ENCODE measurements at places on chromosomes 2 and 18.

GRCh38 chr2:204026294-204026693 lies 89.7 kb downstream of the ICOS start:
- no peak for DNase-seq

GRCh38 chr2:85666016-85666415 lies 2.0 kb downstream of the SFTPB start:
- no peak for DNase-seq

- DNase-seq, result no peak
Observed at GRCh38 chr2:237739101-237739500, 59.5 kb upstream of the RBM44 start.

- DNase-seq, result peak; percentile 86
Observed at GRCh38 chr2:159904959-159905305, 106.9 kb upstream of the CD302 start.

GRCh38 chr2:63218800-63219526 lies 168.3 kb downstream of the OTX1 start:
- no peak for DNase-seq

GRCh38 chr2:136376211-136376610 lies 258.3 kb upstream of the CXCR4 start:
- DNase-seq, result no peak

DNA sequence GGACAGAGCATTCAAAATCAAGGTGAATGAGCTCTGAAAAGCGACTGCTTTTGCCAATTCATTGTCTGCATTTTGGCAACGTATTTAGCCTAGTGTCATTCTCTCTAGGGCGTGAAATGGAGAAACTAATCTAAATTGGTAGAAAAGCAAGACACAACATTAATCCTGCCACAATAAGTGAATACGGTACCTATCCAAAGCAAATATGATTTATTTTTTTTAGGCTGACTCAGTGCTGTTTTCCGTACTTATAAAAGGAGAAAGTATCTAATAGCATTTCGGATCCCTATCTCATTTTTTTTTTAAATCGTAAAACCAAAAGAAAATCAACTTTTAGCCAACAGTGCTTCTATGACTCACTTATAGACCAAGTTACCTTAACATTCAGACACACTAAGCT lies 672.5 kb downstream of the LRP1B start:
- no peak for DNase-seq

GRCh38 chr18:75896865-75897264 lies 469.4 kb upstream of the SMIM21 start:
- no peak for DNase-seq

GRCh38 chr2:12429779-12430406 lies 286.8 kb upstream of the TRIB2 start:
- DNase-seq, result no peak

DNA sequence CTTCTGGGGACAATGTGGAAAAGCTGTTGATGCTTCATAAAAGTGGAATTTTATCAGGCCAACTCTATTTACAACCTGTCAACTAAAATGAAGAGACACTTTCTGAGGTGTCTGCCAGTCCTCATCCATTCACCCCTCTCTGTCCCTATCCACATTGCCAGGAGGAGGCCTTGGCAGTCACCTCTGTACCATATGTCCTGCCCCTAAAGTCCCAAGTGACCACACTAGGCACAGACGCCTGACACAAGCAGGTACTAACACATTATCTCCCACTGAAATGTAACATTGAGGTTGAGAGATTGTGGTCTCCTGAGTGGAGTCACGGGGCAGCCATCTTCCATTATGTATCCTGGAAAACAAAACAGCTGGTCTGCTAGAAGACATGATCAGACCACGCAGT lies 71.4 kb downstream of the OSBPL1A start:
- DNase-seq, result no peak

- no peak for DNase-seq
Observed at GRCh38 chr18:76697441-76697901, 124.9 kb upstream of the ZNF236 start.

GRCh38 chr2:219851801-219852481 lies 224.5 kb downstream of the SLC4A3 start:
- DNase-seq, result no peak

GRCh38 chr2:235201756-235202155 lies 249.9 kb downstream of the SH3BP4 start:
- no peak for DNase-seq

DNA sequence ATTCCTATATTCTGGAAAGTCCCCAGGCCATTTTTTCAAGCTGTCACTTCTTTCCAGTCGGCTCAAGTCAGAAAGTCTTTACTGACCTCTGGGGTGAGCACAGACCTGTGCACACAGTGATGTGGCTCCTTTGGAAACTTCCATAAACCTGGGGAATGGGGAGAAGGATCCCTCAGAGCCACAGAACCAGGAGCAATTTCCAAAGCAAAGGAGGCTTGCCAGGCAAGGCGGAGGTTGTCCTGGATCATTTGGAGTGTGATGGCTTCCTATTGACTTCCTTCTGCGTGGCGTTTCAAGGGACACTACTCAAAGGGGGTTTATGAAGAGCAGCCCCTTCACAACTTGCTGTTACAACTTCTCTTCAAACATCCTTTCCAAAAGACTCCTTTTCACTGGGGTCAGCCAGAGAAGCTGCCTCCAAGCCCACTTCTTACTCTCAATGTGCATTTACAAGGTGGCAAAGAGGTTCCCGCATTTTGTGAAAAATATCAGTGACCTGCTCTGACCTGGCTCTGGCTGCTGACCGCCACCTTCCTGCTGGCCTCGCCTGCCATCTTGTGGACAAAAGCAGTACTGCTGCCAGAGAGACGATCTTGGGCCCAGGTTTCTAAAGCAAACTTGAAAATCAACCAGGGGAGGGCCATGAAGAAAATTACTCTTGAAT lies 18.2 kb upstream of the TMEM247 start:
- DNase-seq, result peak; percentile 74

DNA sequence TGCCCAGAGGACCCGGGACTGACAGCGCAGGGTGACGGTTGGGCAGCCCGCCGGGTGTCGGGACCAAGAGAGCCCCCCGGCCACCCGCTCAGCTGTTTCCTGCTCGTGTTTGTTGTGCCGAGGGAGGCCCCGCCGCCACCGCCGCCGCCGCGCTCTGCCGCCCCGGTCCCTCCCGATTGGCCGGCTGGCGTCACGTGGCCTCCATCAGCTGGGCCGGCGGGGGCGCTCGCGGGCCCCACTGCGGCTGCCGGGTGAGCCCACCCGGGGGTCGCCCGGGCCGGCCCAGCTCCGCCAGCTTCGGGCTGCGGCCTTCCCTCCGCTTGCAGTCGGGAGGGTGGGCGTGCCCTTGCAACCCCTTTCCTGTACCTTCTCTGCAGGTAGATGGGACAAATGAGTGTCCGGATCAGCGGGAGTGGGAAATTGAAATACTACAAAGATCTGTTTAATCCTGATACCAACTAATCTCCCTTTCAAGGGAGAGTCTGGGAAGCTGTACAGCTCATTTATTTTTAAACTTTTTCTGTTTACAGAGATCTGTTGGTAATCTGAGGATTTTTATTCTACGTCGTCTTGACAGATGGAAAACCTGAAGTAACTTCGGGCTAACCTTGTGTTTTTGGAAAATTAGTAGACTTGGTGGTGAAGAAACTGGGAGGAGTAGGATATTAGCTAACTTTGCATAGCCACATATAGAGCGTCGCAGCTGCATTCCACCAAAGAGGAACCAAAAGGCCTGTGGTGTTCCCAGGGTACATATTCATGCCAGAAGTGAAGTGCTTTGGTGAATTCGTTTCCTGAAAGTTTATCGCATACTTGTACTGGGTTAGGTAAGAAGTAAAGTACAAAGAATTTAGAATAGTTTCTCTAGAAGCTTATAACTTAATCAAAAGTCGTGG lies 1.2 kb downstream of the YPEL5 start:
- peak; percentile 95 for DNase-seq

GRCh38 chr2:23988371-23988770 lies 21.5 kb upstream of the MFSD2B start:
- DNase-seq, result no peak

DNA sequence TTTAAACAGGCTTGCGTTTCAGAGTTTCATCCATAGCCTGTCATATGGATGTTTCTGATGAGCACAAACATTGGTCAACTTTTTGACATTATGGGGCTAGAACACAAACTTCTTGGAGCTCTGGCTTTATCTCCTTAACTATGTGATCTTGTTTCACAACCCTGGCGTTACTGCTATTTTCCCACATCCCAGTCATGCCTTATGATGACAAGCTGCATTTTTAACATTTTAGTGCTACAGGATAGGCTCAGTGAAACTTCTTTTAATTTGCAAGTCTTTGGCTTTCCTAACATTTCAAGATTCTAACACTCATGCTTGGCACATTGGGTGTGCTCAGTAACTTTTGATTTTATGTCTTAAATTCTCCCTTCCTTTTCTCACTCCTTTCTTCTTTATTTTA lies 21.0 kb upstream of the PDE1A start:
- no peak for DNase-seq

DNA sequence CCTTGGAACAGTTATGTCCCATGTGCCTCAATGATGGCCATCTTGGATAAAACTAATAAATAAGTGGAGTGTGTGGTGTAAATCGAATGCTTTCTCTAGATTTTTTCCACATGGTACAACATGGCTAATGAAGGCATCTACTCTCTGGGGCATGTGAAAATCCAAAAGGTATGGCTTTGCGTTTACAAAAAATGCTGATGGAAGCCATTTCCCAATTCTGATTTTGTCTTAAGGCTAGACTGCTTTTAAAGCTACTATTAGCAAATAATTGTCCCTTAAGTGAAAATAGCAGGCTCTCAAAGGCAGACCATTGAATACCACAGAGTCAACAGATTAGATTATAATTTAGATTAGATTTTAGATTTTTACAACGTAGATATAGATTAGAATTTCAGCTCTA lies 183.7 kb downstream of the LRRTM1 start:
- no peak for DNase-seq

- no peak for DNase-seq
Observed at GRCh38 chr2:71078624-71079023, 10.2 kb downstream of the NAGK start.

GRCh38 chr2:119852214-119852613 lies 92.5 kb downstream of the PTPN4 start:
- no peak for DNase-seq

DNA sequence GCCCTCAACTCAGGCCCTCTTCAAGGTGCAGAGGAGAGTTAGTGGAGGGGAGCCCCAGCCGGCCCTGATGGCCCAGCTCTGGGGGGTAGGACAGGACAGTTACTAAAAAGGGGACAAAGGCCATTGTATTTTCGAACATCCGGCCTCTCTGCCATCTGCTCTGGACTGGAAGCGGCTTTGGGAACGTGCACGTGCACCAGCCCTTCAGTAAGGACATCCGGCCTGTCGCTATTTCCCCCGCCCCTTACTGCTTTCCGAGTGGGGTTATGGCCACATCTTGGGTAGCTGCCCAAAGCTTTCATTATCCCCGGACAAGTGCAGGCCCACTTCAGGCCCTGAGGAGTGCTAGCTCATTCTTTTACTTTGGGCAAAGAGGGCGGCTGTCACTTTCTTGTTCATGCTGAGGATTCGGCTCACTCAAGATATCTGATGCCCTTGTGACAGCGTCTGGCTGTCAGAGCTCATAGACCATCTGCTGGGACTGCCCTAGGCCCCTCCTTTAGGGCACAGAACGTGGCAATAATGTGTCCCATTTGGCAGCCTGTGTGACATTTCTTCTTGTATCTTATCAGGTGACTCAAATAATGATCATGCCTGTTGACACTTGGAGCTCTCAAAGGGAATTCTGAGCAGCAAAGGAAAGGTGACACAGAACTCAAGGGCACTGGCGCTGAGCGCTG lies 17.5 kb downstream of the SLC4A3 start:
- no peak for DNase-seq

DNA sequence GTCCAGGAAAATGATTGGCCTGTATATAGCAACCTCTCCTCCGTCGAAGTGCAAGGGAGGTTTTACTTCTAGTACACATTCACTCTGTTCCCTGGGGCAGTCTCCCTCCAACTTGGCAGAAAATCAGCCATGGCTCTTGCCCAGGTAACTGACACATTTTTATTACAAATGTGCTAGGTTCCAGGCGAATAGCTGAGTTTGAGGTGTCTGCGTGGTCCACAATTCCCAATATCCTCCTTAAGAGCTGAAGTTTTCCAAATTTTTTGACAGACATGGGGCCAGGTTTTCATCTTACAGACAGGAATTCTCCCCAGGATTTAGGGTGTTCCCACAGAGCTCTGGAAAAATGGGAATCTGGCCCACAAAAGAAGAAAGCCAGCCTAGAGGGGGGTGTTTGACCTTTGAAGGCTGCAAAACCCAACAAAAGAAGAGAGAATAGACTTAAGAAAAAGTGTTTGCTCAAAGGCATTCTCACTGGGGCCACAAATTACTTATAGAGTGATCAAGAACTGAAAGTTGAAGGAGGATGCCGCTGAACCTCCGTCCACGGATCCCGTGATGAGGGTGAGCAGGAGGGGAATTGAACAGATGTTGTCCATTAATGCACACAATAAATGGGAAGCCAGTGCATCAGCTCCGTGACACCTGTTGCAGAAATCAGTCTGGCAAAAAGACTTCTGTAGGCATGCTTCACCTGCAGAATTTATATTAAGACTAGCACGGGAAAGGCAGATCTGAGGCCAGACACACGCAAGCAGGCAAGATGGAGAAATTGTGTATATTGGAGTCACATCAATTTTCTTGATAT lies 242.3 kb upstream of the COPS8 start:
- no peak for DNase-seq

- no peak for DNase-seq
Observed at GRCh38 chr2:157506586-157506985, 62.7 kb upstream of the CYTIP start.

- DNase-seq, result no peak
Observed at GRCh38 chr2:207385903-207386302, 143.9 kb upstream of the CREB1 start.

DNA sequence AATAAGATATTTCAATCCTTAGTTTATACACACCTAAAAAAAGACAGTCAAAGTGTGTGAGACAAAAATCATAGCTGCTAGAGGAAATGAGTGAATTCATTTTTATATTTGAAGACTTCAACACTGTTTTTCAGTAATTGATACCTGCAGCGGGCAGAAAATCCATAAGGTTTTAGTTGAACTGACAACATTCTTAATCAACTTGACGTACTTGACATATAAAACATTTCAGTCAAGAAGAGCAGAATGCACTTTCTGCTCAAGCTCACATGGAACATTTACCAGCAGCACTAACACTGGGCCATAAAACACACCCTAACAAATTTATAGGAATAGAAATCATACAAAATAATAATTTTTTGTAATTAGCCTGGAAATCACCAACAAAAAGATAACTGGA lies 959.6 kb upstream of the SOX11 start:
- DNase-seq, result no peak

DNA sequence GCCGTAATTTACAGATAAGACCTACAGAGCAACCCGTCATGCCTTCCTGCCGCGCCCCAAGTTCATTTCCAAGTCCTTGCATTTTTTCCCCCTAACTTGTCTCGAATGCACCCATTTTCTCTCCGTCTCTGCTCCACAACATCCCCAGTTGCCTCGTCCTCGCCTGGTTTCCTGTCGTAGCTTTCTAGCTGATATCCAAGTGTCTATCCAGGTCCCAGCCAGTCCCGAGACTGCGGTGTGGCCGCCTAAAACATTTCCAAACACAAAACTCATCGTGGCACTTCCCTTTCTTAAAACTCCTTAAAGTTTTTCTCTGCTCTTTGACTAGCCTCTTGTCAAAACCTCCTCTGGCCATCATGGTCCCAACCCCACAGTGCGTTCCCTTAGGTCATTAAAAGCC lies 1.2 kb upstream of the BARD1 start:
- no peak for DNase-seq

- DNase-seq, result no peak
Observed at GRCh38 chr2:160389875-160390274, 103.7 kb downstream of the RBMS1 start.

- no peak for DNase-seq
Observed at GRCh38 chr18:59056706-59057492, 82.8 kb upstream of the SEC11C start.

- no peak for DNase-seq
Observed at GRCh38 chr2:214587442-214587841, 176.6 kb downstream of the VWC2L start.
